ENCODE measurements at places on chromosomes 6 and 20. TPM values are rescaled to one million over a fixed set of nuclear protein-coding genes. Genes with fewer than 3 reads are reported as not detected.

The GLP1R gene
- not detected for total RNA-seq

The IP6K3 gene
- not detected for total RNA-seq

The WFDC10B gene
- total RNA-seq = not detected

The GPR6 gene
- not detected for total RNA-seq

The ABHD16B gene
- not detected for total RNA-seq

The PGK2 gene
- not detected for total RNA-seq

The GTSF1L gene
- not detected for total RNA-seq

The BMP6 gene
- not detected for total RNA-seq

The ZBTB12 gene
- 2.9 TPM for total RNA-seq

The PGC gene
- not detected for total RNA-seq

The OR2W1 gene
- total RNA-seq = not detected

The APOM gene
- total RNA-seq = 1.3 TPM

The OR12D3 gene
- total RNA-seq = not detected

The PROCR gene
- total RNA-seq = 2.5 TPM

The CTAGE9 gene
- total RNA-seq = not detected

Measured in natural killer cell treated with Interleukin-12 subunit alpha and Interleukin-12 subunit beta and Interleukin-15 and Interleukin-18, amount 100 ng/mL, for 72 hours (primary cell).